ENCODE measurements at places on chromosomes 4 and X. TPM values are rescaled to one million over a fixed set of nuclear protein-coding genes. Genes with fewer than 3 reads are reported as not detected.

- no peak for DNase-seq
Observed at GRCh38 chr4:73870768-73871167, 1.6 kb downstream of the CXCL1 start.

- DNase-seq, result no peak
Observed at GRCh38 chr4:14092741-14093140, 465.2 kb upstream of the BOD1L1 start.

DNA sequence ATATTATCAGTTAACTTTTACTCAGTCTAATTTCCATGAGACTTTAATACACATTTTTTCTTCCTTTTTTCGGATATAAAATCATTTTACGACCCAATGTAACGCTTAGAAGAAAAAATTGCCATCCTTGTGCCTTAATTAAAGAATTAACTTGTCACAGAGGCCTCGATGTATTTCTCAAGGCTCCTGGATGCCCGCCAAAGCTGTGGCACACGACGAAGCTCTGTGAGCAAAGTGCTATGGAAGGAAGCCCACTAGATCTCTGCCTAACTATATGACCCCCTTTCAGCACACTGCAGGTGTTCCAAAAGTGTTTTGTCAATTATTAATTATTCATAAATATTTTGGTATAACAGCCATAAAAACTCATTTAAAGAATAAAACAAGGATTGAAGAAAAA is 54.4 kb downstream of the TAPT1 start:
- DNase-seq, result no peak

- no peak for DNase-seq
Observed at GRCh38 chr4:14096396-14096965, 469.0 kb upstream of the BOD1L1 start.

- no peak for DNase-seq
Observed at GRCh38 chr4:119559044-119559647, 69.5 kb downstream of the PDE5A start.

- DNase-seq, result no peak
Observed at GRCh38 chr4:17315459-17315858, 196.4 kb downstream of the QDPR start.

DNA sequence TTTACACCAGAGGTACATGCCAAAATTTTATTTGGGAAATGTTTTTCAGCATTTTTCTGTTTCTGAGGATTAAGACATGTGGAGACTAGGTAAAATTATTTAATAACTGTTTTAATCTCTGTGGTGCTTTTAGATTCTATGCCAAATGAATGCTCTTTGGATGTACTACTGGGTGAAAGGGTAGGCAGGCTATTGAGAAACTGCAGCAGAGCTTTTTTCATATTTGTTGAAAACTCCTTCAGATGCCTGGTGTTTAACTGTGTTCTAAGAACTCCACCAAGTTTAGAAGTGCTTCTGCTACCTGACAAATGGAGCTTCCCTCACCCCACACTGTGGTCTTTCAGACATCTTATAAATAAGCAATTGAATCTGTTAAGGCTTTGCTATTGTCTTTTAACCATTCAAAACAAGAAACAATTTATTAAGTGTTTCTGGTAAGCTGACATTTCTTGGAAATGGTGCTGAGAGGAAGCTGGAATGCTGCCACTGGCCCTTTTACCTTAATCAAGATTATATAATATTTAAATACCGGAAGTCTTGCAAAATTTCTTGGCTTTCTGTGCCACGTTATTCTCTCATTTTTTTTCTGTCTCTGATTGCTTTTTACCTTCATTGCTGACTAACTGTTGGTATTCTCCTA is 51.2 kb upstream of the CYSLTR1 start:
- no peak for DNase-seq

DNA sequence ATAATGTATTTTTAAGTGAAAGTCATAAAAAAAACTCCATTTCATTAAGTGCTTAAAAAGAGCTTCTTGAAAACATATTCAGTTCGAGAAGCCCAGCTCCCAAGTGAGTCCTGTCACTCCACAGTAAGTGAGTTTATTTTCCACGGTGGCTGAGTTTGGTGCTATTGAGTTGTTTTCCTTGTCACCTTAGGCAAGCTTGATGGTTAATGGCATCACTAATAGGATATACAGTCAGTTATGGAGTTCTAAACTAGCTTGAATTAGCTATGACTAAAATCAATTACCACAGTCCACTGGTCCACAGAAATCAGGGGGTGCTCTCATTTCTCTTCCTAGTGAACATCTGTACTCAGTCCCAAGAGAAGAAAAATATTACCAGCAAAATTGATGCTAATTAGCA is 1526.2 kb upstream of the IGFBP7 start:
- DNase-seq, result no peak

GRCh38 chrX:68238568-68238967 is 194.7 kb downstream of the OPHN1 start:
- DNase-seq, result no peak

DNA sequence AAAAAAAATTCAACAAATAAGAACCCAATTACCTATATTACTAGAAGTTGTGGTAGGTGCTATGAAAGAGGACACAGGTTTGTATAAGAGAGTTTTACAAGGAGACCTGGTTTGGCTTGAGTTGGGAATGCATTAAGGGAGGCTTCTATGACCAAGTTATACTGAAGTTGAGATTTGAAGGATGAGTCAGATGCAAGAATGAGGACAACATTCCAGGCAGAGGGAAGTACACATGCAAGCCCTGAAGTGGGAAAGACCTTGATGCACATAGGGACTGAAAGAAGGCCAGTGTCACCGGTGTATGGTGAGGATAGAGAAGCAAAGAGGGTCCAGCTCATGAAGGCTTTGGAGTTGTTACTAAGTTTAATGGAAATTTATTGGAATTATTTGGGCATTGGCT is 52.2 kb downstream of the ANK2 start:
- no peak for DNase-seq

DNA sequence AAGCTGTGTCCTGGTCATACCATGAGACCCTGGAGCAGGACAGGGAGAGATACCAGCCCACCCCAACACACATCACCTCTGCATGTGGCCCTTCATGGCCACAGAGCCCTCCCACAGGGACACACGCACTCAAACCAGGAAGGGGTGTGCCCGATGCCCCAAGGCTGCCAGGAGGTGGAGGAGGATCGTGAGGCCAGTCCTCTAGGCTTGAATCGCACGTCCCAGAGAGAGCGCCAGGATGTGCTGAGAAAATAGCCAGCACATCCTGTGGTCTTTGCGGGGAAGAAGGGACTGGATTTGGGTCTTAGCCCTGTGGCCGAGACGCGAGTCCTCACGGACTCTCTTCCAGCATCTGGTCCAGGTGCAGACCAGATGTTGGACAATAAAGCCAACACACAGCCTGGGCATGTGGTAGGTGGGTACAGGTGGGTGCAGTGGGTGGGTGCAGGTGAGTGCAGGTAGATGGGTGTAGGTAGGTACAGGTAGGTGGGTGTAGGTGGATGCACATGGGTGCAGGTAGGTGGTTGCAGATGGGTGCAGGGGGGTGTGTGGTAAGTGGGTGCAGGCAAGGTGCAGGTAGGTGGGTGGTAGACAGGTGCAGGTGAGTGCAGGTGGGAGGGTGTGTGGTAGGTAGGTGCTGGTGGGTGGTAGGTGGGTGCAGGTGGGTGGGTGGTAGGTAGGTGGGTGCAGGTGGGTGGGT is 94.3 kb upstream of the AFAP1 start:
- DNase-seq, result no peak

DNA sequence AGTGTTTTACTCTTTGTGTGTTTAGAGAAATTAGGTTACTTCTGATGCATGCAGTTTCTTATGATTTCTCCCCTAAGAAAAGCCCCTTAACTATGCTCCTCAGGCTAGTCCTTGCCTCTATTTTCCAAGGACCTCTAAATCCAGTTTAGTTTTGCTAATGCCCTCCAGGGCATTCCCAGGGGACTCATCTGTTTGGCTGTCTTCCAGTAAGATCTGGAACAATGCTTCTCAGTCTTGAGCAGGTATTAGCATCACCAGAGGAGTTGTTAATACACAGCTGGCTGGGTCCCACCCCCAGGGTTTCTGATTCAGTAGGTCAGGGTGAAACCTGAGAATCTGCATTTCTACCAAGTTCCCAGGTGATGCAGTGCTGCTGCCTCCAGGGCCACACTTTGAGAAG is 56.9 kb downstream of the OTC start:
- no peak for DNase-seq

DNA sequence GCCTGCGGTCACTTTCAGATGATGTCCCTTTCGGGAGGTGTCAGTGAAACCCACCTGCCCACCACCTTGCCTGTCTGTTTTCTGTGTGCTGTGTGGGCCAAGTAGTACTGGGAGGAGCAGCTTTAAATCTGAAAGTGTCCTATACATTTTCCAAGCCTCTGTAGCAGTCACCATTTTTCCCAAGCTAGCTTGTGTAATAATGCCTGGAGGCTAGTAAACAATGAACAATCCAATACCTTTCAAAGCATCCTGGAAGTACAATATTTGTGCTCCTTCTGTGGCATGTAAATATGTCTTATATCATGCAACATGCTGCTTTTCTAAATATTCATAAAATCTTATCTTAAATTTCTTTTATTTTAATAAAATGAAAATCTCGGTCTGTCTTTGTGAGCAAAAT is 111.6 kb upstream of the C1GALT1C1 start:
- DNase-seq, result no peak

DNA sequence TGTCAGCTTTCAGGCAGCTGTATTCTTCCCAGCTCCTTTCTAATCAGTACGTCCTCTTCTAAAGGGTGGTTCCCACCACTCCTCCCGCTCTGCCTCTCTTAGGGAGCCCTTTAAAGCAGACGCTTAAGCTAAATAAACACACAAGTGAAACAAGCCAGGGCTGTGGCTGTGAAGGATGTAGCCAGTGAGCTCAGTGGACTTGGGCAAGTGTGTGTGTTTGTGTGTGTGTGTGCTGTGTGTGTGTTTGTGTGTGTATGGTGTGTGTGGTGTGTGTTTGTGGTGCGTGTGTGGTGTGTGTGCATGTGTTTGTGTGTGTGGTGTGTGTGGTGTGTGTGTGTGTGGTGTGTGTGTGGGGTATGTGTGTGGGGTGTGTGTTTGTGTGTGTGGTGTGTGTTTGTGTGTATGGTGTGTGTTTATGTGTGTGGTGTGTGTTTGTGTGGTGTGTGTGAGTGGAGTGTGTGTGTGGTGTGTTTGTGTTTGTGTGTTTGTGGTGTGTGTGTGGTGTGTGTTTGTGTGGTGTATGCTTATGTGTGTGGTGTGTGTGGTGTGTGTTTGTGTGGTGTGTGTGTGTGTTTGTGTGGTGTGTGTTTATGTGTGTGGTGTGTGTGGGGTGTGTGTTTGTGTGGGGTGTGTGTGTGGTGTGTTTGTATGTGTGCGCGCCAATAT is 283.3 kb downstream of the PTTG2 start:
- no peak for DNase-seq

- no peak for DNase-seq
Observed at GRCh38 chr4:139966383-139966782, 187.6 kb downstream of the MAML3 start.

DNA sequence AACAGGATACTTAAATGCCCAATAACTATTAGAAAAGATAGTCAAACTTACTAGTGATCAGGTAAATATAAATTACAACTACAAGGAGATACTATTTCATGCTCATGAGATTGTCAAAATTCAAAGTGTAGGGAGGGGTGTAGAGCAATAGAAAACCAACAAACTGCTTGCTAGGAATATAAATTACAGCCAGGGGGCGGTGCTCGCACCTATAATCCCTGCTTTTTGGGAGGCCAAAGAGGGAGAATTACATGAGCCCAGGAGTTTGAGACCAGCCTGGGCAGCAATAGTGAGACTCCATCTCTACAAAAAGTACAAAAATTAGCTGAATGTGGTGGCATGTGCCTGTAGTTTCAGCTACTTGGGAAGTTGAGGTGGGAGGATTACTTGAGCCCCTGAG is 556.5 kb upstream of the NR3C2 start:
- no peak for DNase-seq

- DNase-seq, result no peak
Observed at GRCh38 chr4:111633663-111634266, 511.5 kb upstream of the FAM241A start.

DNA sequence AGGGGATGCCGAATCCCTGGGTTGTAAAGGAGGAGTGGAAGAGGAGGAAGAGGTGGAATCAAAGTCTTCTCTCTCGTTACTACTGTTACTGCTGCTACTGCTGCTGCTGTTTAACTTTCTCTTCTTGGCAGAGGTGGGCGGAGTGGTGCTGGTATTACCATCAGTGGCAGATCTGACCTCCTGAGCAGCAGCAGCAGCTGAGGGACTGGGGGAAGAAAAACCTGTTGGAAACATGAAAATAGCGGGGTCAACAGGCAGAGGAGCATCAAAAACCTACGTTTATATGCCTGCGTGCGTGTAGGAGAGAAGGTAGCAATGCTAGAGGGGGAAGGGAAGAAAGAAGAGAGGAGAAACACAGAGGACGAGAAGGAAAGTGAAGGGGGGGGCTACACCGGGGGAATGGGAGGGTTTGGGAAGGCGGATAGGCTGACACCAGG is 339 bp downstream of the CUL4B start:
- no peak for DNase-seq

DNA sequence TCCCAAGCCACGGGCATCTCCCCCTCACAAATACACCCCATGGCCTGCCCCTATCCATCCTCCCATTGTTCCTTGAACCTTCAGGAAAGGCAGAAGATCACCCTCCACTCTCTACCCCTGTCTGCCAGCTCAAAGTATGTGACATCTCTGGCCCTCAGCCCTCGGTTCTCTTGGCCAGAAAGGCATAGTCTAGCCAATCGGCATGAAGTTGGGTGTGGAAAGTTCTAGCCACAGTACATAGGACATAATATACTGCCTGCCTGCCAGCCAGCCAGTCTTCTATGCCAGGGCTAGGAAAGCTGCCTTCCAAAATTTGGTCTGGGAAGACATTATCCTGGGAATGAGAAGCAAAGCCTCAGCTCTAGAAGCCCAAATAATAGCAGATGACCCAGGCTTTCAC is 3.2 kb upstream of the PLP1 start:
- no peak for DNase-seq

DNA sequence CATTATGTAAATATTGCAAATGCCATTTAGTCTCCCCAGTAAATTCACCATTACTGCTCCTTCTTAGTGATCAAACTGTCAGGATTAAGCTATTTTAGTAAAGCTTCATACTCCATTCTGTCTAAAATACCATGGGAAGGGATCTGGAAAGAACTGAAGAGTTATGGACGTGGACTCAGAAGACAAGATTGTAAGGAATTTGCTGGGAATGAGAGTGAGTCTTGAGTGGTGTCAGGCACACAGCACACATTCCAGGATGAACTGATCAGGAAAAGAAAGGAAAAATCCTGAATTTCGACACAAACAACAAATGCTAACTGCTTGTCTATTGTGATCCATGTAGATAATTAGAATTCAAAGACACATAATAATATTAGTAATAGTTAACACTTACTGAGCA is 311.0 kb downstream of the CENPC start:
- DNase-seq, result no peak

DNA sequence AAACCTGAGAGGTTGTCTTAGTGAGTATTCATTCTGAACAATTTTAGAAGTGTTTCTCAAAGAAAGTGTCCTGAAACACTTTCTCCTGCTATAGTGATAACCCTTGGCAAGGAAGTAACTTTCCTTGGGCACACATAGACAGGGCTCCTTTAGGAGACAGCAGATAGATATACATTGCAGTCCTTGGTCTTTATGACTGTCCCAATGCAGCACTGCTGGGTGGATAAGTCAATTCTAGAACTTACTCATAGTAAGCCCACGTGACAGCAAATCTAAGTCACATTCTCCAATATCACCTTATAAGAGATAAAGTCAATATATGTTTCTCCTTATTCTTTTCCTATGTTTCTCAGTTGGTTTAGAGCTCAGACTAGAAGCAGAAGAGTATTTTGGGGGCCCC is 46.7 kb downstream of the GPRASP3 start:
- no peak for DNase-seq

Gene ARHGEF6
- total RNA-seq, result 34.8 TPM

Gene XG
- 29.6 TPM for total RNA-seq

Gene YY2
- total RNA-seq, result 1.5 TPM

Gene MORC4
- total RNA-seq, result 10.4 TPM

Gene EREG
- 1.1 TPM for total RNA-seq

Gene LUZP4
- total RNA-seq, result not detected

Gene UGT2A1
- not detected for total RNA-seq

Gene GABRB1
- total RNA-seq, result not detected

Measured in thoracic aorta (tissue), 2 donors.